Activated CD8-positive, alpha-beta memory T cell treated with anti-CD3 and anti-CD28 coated beads, Interleukin-2, amount 10 ng/mL, durations not matched to agents 7 days and 5 days (primary cell): ENCODE measurements at places on chromosomes 3 and 15. TPM values are rescaled to one million over a fixed set of nuclear protein-coding genes. Genes with fewer than 3 reads are reported as not detected.

DNA sequence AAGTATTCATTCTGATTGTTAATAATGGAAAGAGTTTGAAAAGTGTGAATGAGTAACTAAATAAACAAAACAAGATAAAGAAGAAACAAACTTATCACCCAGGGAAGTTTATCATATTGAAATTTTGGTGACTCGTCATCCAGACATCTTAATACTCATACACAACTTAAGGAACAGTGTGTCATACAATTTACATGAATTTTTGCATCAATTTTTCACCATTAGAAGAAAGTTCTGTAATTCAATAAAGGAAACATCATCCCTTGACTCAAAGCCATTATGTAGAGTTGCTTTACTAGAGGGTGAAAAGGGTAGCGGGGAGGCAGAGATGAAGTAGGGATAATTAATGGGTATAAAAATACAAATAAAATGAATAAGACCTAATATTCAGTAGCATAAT, 536.2 kb downstream of the GRM7 start:
- DNase-seq, result no peak

Gene EID1
- total RNA-seq, result 133 TPM

DNA sequence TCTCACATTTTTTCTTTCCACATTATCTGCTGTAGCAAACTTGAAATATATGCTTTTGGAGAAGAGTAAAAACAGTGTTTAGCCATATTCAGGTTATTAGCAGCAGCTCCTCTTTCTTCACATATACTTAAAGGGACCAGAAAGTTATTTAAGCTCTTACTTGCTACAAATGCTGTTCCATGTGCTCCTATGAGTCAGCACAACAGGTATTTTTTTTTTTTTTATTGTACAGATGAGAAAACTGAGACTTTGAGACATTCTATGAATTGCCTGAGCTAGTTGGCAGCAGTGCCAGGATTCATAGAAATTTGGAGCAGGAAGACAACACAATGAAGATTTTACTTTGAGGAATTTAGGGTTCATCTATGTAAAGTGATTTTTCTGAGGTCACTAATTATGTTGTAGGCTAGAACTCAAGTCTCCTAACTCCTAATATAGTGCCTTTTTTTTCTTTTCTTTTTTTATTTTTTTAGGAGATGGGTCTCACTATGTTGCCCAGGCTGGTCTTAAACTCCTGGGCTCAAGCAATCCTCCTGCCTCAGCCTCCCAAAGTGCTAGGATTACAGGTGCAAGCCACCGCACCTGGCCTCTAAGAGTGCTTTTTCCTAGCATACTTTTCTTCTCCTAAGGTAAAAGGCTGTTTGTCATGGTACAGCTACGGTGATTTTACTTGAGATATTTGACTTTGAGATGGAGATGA, 23.6 kb downstream of the SETD5 start:
- DNase-seq, result no peak

Gene MGA
- 37.5 TPM for total RNA-seq

Gene ROPN1
- not detected for total RNA-seq
